ENCODE measurements at places on chromosomes 7 and 10. TPM values are rescaled to one million over a fixed set of nuclear protein-coding genes. Genes with fewer than 3 reads are reported as not detected.

Gene PRSS1
- not detected for total RNA-seq

Gene MYL10
- total RNA-seq: not detected

Gene AGR2
- total RNA-seq: not detected

- no peak for DNase-seq
Measured at GRCh38 chr10:43599333-43599732, 6.9 kb upstream of the ZNF485 start.

GRCh38 chr7:9017286-9017685, 583.9 kb downstream of the NXPH1 start:
- DNase-seq: no peak

Data from Right ventricle myocardium inferior (tissue), 1 donor.